ENCODE measurements at places on chromosomes 2 and 18.
A peak's percentile ranks its signal among the peaks of the same experiment; 100 is the strongest.

DNA sequence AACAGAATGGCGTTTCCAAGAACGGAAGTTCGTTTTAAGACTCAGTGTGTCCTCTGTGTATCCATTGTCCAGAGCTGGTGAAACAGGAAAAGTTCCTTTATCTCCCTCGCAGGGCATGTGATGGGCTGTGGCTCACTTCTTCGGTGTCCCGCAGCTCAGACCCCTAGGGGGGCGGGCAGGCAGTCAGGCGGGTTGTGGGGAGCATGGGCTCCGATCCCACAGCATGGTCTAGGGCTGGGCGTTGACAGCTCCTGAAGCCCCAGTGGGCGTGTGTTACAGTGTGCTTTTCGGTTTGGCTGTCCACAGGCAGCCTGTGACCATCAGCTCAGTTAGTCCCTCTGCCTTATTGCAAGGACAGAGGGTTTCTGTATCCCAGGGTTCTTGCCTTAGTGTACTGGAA lies 319.6 kb downstream of the AGAP1 start:
- DNase-seq = no peak

DNA sequence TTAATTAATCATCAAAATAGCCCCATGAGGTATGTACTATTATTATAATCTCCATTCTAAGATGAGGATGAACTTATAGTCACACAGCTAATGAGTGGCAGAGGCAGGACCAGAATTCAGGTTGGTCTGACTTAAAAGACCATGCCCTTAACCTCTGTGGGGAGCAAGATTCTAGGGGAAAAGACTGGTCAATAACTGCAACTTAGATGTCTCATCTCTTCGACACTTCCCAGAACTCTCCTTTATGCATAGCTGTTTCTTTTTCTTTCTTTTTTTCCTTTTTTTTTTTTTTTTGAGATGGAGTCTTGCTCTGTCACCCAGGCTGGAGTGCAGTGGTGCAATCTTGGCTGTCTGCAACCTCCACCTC lies 66.3 kb upstream of the RTN4 start:
- DNase-seq = no peak

DNA sequence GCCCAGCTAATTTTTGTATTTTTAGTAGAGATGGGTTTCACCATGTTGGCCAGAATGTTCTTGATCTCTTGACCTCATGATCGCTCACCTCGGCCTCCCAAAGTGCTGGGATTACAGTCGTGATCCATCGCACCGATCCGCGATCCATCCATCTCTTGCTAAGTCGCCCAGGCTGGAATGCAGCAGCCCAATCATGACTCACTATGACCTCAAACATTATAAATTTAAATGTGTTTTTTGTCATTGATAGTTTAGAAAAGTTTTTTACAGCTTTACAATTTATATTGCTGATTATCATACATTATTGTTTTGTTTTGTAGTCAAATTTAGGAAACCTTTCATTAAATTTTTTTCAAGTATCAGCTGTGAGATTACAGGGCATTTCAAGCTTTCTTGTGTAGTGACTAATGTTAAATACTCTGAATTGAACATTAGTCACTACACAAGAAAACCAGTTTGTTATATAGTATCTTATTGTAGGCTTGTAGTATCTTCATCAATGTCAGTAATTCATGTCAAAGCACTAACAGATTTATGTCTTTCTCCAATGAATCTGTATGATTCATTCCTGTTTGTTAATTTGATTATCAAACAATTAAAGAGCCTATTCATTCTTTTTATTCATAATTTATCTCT lies 37.5 kb downstream of the NR4A2 start:
- no peak for DNase-seq

- DNase-seq = peak; percentile 88
These were observed 8.8 kb downstream of the RTP5 start for GRCh38 chr2:241877989-241878970.

DNA sequence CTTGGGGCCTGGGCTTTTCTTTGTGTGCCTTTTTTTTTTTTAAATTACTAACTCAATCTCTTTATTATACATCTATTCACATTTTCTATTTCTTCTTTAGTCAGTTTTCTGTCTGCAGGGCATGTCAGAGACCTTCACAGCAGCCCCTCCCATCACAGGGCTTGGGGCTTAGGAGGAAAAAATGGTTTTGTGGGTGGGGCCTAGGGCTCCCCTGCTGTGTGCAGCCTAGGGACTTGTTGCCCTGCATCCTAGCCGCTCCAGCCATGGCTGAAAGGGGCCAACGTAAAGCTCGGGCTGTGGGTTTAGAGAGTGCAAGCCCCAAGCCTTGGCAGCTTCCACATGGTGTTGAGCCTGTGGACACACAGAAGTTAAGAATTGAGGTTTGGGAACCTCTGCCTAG lies 13.8 kb downstream of the ZSCAN30 start:
- no peak for DNase-seq

DNA sequence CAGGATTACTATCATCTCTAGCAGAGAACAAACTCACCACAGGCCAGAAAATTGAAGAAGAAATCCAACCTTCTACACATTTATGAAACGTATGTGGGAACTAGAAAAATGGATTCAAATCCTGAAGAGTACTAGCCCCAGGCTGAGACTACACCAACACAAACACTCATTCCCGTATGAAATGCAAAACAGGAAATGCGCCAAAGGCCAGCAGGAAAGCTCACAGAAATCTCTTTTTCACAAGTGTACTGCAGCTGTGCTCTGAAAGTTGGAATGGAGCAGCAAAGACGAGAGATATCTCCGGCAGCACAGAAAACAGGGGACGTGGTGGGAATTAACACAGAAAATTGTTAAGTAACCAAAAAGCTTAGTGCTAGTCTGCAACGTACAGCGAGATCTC lies 913.5 kb downstream of the TDRD15 start:
- DNase-seq = no peak

GRCh38 chr18:1302861-1303260 lies 398.2 kb downstream of the ADCYAP1 start:
- DNase-seq = no peak

DNA sequence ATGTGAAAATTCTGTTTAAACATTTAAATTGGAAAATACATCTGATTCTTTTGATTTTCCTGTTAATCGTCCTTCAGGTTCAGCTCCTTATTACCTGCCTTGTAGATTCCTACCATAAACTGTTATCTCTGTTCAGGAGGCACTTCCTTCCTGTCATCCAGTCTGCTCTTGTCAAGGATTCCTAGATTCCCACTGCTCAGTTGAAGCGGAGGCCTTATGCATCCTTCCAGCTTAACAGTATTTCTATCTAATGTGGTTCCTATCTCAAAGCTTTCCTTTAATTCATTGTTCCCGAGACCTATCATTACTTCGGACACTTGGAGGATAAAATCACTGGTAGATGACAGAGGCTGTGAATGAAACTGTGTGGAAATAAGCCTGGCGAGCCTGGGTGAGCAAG lies 12.0 kb downstream of the SPAG16 start:
- no peak for DNase-seq

GRCh38 chr2:128604045-128604444 lies 285.4 kb upstream of the HS6ST1 start:
- no peak for DNase-seq

DNA sequence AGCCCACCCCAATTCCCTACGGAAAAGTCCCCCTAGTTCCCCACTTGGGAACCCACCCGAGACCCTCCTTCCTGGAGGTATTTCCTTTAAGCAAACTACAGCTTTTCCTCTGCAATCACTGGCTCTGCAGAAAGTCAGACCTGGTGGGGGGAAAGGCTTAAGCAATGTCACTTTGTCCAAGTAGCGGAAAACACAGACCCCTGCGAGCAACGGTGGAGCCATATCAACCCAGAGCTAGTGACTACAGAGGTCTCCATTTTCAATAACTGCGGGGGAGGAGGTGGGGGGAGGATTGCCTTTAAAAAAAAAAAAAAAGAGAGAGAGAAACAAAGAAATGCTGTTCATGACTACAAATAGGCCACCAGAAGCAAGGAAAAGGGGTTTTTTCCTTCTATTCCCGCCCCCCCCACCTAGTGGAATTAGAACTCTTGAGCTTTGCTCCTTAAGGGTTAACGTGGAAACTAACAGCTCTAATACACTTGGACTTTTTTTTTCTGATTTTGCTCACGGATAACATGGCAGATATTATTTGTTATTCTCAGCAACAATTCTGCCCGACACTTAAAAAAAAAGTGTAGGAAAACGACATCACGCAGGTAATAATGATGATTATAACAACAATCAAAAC lies 1.1 kb upstream of the FRZB start:
- no peak for DNase-seq

DNA sequence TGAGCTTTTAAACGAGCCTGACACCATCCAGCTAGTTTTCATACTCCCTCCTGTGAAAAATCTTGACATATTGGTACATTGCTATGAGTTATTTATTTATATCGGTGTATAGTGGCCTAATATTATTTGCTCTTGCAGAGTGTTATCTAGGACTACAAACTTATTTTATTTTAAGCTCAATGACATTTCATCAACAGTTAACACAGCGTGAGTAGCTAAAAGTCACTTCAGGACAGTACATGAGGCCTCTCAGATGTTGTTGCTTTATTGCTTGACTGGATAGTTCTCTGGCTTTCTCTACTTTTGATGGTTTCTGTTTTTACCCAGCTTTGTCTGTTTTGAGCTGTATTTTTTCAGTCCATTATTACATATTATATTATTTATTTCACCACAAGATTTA lies 172.9 kb upstream of the KLF7 start:
- no peak for DNase-seq

DNA sequence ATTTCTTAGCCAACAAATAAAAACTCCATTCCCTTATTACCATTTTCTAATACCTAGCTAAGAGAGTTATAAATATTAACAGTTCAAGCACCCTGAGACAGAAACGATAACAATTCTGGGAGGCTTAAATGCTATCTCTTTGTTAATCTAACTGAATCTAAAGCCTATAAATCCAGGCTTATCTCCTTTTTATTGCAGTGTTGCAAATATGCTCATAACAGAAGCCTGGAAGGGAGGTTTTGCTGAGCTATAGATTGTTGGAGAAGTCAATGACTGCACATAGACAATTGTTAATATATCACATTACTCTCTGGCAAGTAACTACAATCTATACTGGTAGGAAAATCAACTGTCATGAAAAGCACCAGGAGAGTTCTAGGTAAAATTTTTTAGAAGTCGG lies 30.2 kb downstream of the ATF2 start:
- no peak for DNase-seq

DNA sequence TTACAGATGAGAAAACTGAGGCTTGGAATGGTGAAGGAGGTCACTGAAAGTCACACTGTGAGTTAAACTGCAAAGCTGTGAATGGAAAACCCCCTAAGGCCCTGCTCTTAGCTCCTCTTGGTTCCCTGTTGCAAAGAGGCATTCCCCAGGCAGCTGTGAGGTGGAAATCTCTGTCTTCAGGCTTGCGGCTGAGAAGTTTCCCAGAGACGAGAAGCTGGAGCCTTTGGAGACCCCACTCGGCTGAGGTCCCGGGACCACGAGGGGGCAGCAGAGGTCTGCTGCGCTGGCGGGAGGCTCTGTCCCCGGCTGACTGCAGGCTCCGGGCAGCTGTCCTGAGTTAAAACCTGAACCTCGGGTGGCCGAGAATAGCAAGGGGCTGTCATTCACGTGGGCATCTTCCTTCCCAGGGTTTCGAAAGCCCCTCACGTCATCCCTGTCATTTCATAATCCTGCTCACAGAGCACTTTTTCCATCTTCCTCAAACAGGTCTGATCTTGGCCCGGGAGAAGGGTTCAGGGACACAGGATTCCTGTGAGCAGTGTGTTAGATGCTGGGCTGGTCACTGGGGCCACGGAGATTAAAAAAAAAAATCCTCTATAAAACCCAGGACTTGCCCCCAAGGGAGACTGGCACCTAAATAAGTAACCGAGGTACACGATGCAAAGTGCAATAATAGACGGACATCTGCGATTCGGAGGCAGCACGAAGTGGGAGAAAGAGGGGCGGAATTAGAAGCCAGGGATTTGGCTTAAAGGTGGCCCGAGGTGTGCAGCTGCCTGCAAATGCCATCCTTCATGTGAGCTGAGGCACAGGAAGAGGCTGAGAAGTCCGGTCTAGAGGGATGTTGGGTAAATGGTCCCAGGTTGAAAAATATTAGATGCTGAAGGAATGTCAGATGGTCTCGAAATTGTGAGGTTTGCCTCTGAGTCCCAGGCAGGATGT lies 24.6 kb upstream of the ATOH8 start:
- peak; percentile 87 for DNase-seq

GRCh38 chr2:182883451-182883850 lies 17.0 kb upstream of the FRZB start:
- no peak for DNase-seq

DNA sequence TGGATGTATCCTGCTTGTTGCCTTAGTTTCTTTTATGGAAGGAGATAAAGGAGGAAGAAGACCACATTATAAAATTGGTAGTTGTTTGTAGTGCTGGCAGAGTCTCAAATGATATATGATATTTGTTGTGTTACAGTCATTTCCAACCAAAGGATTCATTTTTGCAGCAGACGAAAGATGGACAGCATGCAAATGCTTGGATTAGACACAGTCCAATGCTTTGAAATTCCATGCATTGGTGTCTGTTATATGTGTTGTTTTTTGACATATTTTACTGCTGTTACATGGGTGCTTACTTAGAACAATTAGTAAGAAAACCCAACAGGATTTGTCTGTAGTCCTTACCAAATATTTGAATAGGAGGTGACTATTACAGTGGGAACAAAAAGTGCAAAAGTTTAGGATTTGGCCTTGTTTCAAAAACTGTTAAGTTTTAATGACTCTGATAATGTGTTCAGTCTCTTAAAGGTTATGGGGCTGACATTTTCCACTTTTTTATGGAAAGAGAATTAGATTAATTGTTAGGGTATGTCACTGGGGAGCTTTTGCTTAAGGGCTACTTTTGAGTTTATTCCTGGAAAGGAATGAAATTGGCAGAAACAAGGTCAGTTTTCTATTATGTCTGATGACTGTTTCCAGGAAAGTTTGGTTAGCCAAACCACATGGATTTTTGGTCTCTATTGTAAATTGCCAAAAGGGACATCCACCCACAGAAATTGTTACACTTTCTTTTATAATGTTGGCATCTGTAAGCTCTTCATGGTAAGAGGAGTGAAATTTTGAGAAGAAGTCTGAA lies 229.4 kb upstream of the MMADHC start:
- DNase-seq = no peak

GRCh38 chr2:128026448-128027277 lies 1.2 kb downstream of the SAP130 start:
- peak; percentile 27 for DNase-seq
